ENCODE measurements at places on chromosomes 1 and 21.
A peak's percentile ranks its signal among the peaks of the same experiment; 100 is the strongest.

GRCh38 chr1:145927916-145928643 lies 796 bp upstream of the RBM8A start:
- DNase-seq = no peak

DNA sequence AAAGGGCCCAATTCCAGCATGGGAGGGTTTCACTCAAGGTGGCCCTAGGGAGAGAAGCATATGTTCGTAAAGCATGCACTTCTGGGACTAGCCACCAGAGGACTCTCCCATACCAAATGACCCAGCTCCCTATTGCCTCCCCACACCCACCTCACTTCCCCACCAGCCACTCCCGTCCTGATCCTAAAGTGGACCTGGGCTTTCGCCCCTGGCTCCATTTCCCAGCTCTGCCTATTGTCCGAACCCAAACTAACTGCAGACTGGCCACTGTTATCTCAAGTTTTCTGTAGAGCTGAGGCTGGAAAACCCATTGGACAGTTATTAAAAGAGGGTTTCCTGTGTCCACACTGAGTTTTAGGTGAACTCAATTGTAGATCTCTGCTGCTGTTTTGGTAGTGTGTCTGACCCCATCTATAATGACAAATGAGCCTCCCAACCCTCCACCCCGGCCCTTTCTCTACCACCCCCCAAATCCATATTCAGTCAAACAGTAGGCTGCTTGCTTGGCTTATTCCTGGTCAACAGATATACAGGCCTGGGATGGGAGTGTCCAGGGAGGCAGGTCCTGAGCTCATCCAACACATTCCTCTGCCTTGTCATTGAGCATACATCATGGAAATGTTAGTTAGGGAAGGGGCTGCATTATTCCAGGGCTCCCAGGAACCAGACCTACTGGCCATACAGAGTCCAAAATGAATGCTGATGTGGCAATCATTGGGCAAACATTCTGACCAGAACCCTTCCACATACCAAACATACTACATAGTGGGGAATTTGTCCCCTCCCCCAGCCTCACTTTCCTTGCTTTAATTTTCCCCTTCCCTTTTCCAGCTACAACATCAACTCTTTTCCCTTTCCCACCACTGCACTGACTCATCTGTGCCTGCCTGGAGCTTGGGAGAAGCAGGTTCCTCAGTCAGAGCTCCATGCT lies 59.2 kb downstream of the ABCA4 start:
- no peak for DNase-seq

- DNase-seq = no peak
These were observed 482.4 kb downstream of the NPHP4 start for GRCh38 chr1:5509664-5510452.

DNA sequence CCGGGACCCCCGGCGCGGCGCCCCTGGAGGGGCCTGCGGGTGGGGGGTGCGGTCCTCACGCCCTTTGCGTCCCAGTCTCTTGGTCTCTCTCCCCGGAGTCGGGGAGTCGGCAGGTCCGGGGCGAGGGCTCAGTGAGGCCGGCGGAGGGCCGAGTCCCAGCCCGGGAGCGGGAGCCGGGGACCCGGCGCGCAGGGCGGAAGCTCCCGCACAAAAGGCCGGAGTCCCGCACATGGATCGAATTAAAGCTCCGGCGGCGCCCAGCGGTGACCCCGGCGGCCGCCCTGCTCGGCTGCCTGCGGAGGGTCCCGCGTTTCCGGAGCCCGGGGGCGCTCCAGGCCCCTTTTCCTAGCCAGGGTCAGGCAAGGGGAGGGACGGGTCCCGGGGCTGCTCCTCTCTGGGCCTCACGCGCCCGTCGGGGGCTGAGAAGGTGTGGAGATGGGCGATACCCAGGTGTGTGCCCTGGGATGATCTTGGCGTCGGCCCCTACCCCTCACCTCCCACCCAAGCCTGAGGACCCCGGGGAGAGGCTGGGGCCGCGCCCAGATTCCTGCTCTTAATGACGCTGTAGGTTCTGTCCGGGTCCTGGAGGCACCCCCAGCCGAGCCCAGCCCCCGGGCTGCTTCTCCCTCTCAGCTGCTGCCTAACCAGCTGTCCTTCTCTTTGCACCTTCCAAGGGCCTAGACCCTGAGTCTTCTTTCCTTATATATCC lies 512 bp downstream of the FBLIM1 start:
- no peak for DNase-seq

GRCh38 chr1:115782571-115783281 lies 14.2 kb upstream of the CASQ2 start:
- peak; percentile 77 for DNase-seq

GRCh38 chr1:210597555-210598134 lies 268.9 kb downstream of the HHAT start:
- peak; percentile 84 for DNase-seq

DNA sequence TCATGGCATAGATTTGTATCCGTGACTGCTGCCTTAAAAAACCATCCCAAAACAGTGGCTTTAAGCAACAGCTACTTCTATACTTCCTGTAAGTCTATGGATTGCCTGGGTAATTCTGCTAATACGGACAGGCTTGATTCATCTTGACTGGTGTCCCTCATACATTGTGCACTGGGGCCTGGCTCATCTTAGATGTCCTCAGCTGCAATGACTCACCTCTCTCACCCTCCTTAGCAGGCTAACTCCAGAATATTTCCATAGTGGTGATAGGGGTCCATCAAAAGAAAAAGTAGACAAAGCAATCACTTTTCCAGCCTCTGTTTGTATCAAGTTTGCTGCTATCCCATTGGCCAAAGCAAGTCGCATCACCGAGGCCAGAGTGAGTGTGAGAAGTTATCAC lies 409.1 kb upstream of the KAZN start:
- DNase-seq = no peak

GRCh38 chr1:163472651-163473248 lies 151.0 kb downstream of the NUF2 start:
- DNase-seq = no peak

GRCh38 chr1:205435578-205436573 lies 14.0 kb upstream of the LEMD1 start:
- no peak for DNase-seq

DNA sequence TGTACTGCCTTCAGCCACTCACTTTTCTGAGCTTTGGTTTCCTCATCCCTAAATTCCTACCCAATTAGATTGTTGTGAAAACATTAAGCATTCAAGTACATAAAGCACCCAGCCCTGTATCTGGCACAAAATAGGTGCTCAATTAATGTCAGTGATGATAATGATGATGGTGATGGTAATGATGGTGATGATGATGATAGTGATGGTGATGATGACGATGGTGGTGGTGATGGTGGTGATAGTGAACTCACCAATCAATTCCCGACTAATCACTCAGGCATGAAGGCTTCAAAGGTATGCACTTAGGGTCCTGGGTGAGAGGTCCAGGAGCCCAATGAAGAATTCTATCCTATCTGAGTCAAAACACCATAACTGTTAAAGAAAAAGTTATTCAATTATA lies 383.5 kb downstream of the MATN1 start:
- no peak for DNase-seq

GRCh38 chr1:38549191-38549590 lies 310.4 kb downstream of the RRAGC start:
- no peak for DNase-seq

GRCh38 chr1:41161846-41162245 lies 80.3 kb downstream of the SCMH1 start:
- no peak for DNase-seq

DNA sequence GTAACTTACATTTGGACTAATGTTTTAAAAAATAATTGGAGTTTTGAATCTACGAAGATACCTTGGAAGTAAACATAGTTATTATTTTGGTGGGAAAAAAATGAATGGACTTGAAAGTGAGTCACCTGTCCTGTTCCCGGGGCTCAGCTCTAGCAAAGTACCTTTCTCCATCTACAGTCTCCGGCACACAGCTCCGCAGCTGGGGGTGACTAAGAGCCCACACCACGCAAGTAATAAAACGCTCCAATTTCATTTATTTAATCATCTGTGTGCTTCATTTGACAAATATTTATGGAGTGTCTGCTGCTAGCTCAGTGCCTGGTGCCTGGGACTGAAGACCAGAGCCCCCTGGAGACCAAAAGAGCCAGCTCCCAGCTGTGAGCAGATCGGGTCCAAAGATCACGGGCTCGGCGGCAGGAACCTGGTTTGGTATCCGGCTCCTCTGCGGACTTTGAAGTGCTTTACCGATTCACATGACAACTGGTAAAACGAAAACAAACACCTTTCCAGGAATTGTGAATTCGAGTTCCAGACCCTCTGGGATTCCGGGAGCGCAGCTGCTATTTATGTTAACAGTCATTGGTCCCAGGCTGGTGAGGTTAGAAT lies 1.7 kb upstream of the RIPK4 start:
- peak; percentile 31 for DNase-seq

- DNase-seq = no peak
These were observed 15.5 kb downstream of the TNFRSF8 start for GRCh38 chr1:12078575-12078937.

DNA sequence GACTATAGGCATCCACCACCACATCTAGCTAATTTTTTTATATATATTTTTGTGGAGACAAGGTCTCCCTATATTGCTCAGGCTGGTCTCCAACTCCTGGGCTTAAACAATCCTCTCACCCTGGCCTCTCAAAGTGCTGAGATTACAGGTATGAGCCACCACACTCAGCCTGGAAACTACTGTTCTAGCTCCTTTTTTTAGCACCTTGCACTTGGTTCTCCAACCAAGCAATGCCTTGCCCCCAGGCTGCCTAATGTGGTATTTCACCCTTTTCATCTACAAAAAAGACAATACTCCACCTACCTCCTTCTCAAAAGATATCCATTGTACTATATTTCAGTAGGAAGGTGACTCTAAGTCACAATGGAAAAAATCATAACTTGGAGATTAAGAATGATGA lies 6.7 kb downstream of the ARNT start:
- no peak for DNase-seq

GRCh38 chr1:214379236-214379970 lies 98.4 kb downstream of the SMYD2 start:
- no peak for DNase-seq

DNA sequence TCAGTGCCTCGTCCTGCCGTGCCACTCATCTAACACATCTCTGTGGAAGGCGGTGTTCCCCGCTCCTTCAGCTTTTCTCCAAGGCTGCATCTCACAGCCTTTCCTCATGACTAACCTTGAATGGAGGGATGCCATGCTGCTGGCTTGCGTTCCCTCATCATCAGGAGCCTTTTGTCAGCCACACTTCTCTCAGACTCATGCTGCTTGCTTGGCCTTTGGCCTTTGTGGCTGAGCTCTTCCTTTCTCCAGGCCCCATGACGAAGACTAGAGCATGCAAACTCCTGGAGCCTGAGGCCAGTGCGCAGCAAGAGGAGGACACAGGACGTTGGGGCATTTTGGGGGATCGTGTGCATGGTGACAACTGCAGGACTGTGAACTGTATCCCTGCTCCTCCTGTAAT lies 70.8 kb downstream of the SYT2 start:
- no peak for DNase-seq

DNA sequence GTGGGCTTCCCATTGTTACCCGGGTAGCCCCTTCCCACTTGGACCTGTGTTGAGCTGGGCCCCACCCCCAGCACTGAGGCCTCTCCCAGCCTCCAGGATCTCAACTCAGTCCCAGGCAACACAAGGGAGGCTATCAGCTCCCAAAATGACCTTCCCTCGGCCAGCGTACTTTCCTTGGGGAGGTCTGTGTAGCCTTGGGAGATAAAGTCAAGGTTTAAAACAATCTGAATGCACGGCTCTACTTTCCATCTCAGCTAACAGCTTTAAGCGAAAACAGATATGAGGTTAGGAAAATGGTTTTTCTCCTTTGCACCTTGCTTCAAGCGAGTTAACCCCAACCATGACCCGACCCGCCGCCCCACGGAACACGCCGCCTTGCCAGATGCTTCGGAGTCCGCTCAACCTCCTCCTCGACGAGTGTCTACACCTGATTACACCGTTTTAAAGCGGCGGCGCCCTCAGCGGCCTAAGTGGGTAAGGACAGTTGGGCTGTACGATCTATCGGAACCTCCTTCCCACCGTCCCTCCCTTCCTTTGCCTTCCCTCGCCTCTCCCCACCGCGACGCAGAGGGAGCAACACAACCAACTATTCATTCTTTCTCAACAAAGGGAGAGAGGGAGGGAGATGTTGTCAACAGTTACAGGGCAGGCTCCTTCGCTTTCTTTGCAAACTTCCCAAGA lies 1.1 kb downstream of the BCAR3 start:
- DNase-seq = peak; percentile 74

GRCh38 chr1:37622131-37622530 lies 12.6 kb downstream of the RSPO1 start:
- no peak for DNase-seq

DNA sequence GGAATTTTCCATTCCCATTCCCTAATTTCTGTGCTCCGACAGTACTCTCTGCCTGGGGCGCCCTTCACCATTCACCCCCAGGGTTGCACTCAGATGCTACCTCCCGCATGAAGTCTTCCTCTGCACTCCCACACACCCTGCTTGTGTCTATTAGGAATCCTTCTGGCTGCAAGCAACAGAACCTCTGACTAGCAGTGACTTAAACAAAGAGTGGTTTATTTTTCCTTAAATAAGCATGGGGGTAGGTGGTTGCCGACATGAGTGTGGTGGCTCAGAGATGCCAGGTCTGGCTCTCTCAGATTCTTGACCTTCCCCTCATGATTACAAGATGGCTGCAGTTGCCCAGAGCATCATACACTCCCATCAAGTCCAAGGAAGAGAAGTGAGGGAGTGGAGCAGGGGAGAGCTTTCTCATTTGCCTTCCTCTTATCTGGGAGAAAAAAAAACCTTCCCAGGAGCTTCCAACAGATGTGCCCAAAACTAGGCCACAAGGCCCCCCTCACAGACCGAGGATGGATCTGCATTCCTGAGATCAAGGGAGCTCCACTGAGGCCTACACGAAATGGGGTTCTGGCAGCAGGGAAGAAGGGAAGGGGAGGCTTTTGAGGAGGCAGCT lies 49.6 kb upstream of the LBR start:
- no peak for DNase-seq

GRCh38 chr1:188669728-188670382 lies 1807.8 kb downstream of the BRINP3 start:
- DNase-seq = no peak

DNA sequence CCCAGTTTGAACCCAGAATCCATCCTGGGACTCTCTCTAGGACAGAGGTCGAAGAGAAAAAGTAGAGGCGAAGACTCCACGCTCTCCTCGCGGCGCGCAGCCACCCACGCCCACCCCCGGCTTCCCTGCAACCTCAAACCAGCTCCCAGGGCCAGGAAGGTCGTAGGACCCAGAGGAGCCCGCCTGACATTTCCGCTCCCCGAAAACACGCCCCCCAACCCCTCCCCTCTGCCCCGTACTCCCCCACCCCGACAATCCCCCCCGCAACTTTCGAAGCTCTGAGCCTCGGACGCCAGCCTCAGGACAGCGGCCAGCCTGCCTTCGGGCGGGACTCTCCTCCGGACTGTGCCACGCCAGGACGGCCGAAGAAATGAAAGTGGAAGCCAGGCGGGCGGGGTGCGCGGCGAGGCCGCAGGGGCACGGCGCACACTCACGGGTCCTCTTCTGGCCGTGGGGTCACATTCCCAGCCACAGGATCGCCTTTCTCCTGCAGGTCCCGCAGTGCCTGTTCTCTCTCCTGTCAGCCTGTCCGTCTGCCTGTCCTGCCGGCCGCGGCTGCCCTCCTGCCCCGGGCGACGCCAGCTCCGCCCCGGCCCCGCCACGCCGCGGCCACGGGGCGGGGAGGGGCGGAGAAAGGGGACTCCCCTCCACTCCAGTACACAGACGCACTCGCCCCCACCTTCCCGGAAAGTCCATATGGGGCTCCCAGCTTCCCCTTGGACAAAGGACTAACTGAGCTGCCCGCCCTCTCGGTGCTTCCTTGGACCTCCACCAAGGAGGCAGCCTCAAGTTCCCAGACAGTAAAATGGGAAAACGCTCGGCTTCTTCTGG lies at the start of gene MOB3C:
Gene MOB3C (minus strand): TSS at position 535 of the 831 bp plus-strand sequence. CDS start 3,490 bp downstream, outside the sequence.
- DNase-seq = peak; percentile 42
